ENCODE measurements at places on chromosomes 11 and 22.

DNA sequence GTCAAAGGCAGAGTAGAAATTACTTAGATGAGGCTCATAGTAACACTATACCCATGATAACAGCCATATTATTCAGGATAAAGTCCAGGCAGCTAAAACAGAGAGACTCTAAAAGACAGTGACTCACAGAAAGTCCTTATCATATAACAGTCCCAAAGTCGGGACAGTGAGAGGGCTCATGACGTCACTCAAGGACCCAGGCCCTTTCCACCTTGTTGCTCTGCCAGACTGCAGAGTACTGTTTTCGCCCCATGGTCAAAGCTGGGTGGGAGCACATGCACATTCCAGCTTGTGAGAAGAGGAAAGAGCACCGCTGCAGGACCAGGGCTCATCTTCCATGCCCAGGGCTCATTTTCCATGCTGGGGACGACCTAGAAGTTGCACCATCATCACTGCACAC is 29.4 kb upstream of the NUP50 start:
- no peak for DNase-seq

- DNase-seq = no peak
Observed at GRCh38 chr11:19577391-19577975, 135.2 kb upstream of the NAV2 start.

- peak; percentile 61 for DNase-seq
Observed at GRCh38 chr22:38176170-38176741, 5.4 kb downstream of the PLA2G6 start.

DNA sequence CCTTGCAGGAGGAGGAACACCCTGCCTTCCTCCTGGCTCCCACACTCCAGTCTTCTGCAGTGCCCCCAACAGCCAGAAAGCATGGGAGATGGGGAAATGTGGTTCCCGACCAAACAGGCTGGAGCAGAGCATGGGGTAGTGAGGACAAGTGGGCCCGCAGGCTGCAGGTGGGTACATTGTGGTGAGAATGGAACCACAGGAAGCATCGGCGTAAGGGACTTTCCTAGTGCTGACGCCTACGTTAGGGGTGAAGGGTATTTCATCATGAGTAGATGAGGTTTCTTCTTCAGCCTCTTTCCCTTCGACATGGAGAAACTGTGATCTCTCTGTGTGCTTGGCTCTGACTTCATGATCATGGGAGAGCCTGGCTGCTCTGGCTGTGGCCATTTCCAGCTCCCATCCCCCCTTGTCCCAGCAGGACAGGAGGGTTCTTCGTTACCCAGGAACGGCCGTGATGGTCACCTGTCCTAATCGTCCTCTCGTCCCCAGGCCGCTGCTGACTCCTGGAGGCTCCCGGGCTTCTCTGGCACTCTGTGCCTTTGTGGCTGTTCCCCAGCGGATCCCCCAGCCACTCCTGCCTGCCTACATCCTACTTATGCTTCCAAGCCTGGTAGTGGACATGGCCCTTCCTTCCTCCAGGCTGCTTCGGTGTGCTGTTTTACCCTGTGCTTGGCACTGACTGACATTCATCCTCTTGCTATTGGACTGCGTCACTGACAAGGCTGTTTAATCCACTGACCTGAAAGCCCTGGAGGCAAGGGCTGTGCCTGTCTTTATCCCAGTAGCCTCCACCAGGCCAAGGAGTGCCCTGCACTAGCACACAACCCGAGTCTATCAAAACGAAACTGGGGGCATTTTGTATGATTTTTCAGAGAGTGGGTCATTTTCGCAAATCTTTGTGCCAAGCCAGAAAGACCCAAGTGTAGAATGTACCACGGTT is 65.2 kb upstream of the CECR2 start:
- DNase-seq = peak; percentile 47

DNA sequence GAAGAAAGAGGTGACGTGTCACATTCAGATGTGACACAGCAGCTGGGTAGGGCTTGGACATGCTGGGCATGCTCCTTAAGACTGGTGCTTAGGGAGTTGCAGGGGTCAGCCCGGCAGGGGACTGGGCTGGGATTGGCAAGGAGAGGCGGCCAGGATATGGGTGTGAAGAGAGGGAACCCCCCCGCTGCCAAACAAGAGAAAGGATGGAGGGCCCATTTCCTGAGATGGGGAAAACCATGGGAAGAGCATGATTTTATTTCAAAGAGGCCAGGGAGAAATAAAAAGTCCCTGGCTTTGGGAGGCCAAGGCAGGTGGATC is 5.3 kb downstream of the ATF4 start:
- no peak for DNase-seq

- no peak for DNase-seq
Observed at GRCh38 chr11:87739261-87739660, 436.0 kb downstream of the RAB38 start.

DNA sequence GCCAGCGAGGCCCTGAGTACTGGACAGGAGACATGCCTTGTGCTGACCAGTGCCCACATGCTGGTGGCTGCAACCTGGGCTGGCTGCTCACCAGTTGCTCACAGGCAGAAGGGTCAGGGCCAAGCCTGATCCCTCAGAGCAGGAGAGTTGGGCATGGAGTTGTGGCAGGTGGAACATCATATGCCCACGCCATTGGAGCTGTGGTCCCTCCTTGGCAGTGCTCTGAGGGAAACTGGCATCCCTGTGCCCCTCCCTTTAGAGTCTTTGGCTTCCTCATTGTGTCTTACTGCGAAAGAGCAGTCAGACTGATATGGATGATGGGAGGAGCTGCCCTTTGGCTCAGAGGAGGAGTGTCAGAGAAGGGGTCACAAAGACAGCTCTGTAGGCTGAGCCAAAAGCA is 3.1 kb upstream of the MYEOV start:
- DNase-seq = no peak

- DNase-seq = no peak
Observed at GRCh38 chr22:37122598-37123180, 13.2 kb upstream of the TMPRSS6 start.

DNA sequence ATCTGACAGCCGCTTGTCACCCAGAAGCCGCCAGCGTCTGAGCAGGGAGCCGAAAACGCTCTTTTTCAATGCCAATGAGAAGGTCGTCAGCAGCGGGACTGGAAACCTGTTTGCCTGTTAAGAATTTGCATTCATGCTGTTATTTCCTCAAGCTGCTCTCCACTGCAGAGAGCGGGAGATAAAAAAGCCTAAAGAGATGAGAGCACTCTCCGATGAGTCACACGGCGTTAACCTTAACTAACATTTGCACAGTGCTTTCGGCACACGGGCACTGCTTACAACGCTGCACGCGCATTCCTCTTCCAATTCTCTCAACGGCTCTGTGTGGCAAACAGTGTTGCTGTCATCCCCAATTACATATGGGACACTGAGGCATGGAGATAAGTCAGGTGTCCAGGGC is 40.0 kb upstream of the RTL6 start:
- DNase-seq = no peak

- no peak for DNase-seq
Observed at GRCh38 chr11:57324154-57324885, 432 bp downstream of the TNKS1BP1 start.

GRCh38 chr22:36384766-36385481 is 2.8 kb downstream of the MYH9 start:
- peak; percentile 70 for DNase-seq

GRCh38 chr11:65260756-65261590 is 789 bp upstream of the POLA2 start:
- DNase-seq = no peak

DNA sequence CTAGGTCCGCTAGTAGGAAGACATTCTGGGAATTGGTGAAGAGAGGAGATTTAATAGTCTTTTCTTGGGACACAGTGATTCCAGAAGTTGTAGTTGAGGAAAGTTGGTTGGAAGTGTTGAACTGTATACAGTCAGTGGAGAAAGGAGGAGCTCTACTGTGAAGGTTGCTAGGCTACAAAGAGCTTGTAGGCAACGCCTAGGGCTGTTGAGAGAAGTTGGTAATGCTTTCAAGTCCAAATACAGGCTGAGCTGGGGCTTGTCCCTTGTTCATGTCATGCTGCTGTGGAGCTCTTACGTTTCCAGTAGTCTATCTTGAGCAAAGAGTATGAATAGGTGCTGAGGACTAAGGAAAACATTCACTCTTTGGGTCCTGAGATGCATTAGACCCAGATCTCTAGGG is 1.1 kb downstream of the TBCEL start:
- DNase-seq = peak; percentile 3

DNA sequence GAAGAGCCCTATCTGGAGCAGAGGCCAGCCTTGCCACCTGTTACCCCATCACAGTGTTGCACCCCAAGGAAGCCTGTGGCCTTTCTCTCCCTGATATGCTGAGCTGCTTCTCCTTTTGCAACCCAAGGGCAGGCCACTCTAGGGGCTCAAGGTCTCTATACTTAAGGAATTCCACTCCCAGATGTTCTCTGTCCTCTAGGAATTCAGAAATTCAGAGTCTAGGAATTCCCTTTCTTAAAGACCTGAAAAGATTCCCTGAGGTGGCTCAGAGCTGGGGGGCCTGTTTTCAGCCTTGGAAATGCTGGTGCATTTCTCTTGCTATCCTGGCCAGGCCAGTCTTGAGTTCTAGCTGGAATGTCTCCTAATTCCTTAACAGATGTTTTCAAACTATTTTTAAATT is 68.0 kb upstream of the OLFML1 start:
- DNase-seq = no peak

DNA sequence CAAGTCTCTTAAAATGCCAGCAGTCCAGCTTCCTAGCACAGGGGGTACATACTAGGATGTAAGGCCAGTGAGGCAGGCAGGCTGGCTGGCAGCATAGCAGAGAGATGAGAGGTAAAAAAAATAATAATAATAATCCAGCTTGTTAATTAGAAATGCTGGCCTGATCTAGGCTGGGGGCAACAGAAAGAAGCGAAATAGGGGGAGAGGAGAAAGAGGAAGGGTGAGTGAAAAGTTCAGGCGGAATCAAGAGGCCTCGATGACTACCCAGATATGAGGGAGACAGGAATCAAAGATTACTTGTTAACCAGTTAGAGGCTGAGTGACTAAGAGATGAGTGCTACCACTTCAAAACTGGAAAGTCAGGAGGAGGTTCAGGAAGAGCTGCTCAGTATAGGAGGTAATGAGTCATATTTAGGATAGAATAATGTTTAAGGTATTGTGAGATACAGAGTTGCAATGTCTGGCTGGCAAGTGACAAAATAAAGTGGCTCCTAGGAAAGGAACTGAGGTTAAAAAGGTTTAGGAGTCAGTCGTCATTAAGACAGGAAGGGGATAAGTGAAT is 2.8 kb downstream of the ALKBH8 start:
- DNase-seq = no peak

DNA sequence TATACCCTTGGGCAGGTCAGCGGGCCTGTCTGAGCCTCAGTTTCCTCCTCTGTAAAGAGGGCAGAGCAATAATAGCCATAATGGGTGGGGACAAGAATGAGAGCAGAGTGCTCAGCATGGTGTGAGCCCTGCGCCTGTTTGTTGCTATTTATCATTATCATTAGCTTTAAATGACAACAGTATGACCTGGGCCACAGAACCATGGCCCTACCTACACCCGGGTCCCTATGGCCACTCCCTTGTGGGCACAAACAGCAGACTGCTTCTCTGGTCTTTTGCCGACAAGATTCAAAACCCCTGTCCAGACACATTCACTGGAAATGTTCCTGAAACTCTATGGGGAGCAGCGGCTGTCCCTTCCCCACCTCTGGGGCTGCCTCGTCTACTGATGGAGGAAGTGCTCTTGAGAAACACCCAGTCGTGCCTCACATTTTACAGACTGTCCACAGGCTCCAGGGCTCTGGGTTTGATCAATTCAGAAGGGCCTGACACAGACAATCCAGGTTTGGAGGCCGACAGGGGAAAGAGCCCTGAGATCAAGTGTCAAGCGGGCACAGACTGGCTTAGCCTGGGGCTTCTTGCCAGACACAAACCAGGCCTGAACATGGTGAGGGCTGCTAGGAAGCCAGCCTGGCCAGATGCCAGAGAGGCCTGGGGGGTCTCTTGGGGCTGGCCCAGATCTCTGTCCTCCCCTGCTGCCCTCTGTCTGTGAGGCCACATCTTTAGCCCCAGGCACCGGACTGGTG is 112.5 kb upstream of the CD82 start:
- no peak for DNase-seq

All from CD4-positive, alpha-beta T cell treated with Interleukin-1 beta for 1 hour (primary cell).